ENCODE measurements at places on chromosomes 12 and 14.

- no peak for DNase-seq
These were observed 11.3 kb downstream of the ABHD12B start for GRCh38 chr14:50882932-50883826.

DNA sequence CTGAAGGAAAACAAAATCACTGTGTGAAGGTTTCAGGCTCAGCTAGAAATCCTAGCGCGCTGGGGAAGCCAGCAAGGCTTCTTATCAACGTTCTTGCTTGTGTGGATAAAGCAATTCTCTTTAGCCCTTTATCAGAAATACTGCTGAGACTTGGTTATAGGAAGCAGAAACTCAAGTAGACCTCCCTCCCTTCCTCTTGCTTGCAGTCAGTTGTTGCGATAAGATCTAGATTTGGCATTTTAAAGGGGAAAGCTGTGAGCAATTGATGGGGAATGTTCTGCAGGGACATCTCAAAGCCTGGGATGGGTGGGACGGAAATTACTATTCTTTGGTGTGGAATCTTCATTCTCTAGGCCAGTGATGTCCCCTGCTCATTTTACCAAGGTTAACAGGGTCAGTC lies 76.4 kb upstream of the ANO4 start:
- no peak for DNase-seq

DNA sequence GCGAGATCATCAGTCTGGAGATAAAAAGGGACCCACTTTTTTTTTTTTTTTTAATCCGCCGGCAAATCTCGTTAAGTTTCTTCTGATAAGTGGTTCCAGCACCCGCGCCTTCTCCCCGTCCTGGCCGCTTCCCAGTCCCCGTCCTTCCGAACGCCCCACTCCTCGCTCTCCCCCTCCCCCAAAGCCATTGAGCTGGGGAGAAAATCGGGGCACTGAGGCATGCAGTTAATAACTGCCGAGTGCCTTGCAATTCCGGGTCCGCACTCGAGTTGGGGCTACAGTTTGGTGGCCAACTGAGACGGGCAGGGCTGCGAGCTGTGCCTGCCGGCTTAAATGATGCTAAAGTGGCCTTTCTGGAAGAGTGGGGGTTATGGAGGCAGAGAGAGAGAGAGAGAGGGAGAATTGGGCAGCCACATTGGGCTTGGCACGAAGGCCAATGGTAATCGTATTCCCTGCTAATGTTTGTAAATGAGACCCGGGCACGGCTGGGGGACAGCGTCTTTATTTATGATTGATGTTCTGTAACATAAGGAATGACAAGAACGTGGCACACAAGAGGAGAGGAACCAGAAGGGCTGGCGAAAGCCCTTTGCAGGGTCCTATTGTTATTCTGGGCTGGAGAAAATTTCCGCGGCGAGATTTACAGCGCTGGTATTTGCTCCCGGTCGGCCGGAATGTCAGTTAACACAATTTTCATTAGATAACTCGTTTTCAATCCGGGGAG lies 115.4 kb upstream of the MYL2 start:
- DNase-seq, result no peak

DNA sequence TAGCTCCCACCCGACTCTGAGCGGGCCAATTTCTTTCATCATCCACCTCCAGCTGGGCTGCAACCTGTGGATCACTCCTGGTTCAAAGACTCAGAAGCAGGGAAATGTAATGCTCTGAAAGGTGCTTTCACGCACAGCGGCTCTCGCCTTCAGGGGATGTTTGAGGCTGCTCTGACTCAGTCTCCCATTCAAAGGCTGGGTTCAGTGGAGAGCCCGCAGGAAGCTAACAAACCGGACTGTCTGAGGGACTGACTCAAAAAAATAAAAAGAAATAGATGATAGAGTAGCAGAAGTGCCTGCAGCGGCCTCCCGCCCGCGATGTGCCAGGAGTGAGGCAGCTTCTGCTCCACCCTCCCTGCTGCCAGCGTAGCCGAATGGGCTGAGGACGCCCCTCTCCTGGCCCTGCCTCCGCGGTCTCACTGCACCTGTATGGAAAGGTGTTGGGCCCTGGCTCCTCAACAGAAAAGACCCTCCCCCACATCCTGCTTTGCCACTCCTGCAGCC lies 98.0 kb downstream of the GCH1 start:
- no peak for DNase-seq

GRCh38 chr12:89245090-89245489 lies 107.2 kb downstream of the DUSP6 start:
- DNase-seq, result no peak

DNA sequence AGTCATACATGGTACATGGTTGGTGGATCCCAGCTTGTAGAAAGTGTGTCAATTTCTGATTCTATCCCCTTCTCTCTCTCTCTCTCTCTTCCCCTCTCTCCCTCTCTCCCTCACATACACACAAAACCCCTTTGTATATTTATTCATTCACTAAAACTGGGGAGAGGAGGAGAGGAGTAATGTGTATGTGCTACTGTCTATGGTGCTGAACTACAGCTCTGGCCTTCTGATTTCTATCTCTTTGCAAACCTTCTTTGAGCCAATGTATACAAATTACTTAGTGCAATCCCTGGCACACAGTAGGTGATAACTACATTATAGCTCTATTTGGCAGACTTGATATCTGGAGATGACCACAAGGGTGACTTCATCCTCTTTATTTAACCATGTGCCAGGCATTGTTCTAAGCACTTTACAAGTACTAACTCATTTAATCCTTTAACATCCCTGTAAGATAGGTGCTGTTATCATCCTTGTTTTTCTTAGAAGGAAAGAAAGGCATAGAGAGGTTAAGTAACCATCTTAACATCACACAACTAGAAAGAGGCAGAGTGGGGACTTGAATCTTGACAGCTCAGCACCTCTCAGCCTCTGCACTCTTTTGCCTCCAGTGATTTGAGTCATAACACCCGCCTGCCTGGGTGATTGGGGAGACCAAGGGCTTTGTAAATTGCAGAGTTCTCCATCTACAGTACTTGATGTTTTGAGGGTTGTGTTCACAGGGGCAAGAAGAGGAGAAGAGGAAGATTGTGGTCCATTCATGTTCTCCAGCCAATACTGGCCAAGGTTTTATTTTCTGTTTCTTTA lies 21.3 kb downstream of the RPH3A start:
- no peak for DNase-seq

GRCh38 chr14:39395555-39396254 lies 36.5 kb downstream of the FBXO33 start:
- DNase-seq, result no peak

- no peak for DNase-seq
These were observed 66.4 kb downstream of the WNK1 start for GRCh38 chr12:818733-819132.

DNA sequence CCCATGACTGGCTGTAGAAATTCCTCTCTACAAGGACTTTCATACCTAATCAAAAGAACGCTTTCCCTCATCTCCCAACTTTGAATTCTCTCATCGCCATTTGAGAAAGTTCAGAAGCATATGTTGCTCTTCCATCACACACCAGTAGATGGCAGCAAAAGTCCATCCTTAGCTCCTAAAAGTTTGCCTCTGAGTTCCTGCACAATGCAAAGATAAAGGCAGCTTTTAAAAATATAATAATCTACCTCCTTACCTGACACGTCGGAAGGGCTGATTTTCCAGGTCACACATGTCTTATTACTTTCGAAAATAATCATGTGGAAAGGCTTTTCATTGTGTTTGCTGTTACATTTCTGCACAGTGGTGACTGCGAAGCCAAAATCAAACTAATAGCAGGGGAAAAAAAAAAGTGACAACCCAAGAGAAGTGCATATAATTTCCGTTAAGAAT lies 456.7 kb upstream of the SEL1L start:
- peak; percentile 85 for DNase-seq

DNA sequence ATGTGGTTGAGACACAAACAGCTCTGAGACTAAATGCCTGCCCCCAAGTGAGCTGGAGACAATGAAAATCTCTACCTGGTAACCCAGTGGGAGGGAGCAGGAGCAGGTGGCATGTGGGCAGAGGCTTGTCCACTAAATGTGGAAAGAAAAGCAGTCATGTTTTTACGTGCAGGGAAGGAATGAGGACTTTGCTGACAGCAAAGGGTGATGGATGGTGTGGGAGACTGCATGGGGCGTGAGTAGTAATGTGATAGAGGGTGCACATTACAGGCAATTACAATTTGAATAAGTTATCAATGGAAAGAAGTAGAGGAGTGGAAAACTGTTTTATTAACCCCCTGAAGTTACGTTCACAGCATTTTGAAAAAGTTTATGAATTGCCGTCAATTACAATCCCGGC lies 176.6 kb downstream of the NRXN3 start:
- no peak for DNase-seq

DNA sequence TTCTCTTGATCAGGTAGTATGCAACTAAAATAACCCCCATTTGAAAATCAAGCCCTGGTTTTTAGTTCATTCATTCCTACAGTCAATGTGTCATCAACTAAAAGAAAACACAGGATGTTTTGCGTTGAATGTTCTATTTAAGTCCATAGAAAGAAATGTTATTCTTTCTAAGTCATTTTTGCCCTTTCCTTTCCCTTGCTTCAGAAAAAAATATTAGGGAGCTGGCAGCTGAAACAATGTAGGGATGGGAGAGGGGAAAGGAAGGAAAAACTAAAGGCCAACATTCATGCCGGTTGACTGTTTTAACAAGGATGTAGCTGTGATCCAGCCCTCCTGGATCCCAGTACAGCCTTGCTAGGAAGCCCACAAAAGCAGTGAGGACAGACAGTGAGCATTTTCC lies 155.1 kb downstream of the BTG1 start:
- DNase-seq, result no peak

- no peak for DNase-seq
These were observed 201.9 kb downstream of the AACS start for GRCh38 chr12:125267114-125267513.

- DNase-seq, result no peak
These were observed 44.1 kb downstream of the NIN start for GRCh38 chr14:50786751-50787464.

GRCh38 chr14:22164616-22165015 lies 424.4 kb downstream of the DAD1 start:
- no peak for DNase-seq

DNA sequence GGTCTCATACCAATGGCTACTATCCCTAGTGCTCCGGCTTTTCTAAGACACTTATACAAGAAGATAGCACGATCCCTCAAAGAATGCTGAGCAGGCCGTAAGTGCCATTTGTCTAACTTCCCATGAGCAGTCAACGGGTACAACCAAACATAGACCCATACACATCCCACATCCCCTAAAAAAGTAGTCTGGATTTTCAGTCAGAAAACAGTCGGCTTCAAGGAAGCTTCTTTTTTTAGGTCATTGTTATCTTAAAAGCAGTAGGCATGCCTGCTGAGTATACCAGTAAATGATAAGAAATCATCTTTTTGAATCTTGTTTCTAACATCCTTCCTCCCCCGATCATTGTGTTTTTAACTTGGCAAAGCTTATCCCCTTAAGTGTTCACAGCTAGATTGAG lies 19.8 kb downstream of the OSBPL8 start:
- no peak for DNase-seq

DNA sequence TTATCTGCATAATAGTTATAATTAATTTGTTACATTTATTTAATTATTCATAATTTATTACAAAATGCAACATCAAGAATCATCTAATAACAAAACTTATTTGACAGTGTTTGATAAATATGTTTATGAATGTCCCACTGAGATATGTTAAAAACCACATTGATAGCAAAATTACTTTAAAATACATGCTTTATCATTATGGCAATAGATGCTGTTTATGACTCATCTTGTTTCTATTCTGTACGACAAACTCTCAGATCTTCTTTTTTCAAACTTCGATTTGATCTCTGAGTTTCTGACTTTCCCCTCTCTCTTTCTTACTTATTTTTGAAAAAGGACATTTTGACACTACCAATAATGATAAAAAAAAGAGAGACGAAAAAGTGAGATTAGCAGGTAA lies 56.8 kb upstream of the LRRK2 start:
- DNase-seq, result no peak

DNA sequence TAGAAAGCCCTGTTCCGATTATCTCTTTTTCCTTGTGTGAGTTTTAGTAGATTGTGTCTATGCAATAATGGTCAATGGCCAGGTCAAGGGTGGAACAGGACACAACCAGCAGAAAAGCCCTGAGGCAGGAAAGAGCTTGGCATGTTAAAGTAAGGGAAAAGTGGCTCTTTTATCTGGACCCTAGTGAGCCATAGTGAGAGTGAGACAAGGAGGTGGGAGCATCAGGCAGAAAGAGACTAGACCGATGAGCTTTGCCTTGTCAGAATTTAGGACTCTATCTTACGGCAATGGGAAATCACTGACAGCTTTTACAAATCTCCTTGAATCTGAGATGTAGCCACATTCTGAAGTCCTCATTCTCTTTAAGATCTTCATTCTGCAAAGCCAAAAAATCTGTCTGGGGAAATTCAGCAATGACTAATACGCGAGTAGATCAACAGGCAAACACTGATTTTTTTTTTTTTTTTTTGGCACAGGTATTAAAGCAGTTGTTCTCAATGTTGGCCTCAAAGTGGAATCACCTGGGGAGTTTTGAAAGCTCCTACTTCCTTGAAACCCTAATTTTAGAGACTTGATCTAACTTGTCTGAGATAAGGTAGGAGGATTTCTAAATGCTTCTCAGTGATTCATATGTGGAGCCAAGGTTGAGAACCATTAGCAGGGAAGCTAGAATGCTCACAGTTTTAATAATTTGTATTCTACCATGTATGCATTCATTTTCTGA lies 33.9 kb downstream of the TMEM19 start:
- DNase-seq, result no peak

DNA sequence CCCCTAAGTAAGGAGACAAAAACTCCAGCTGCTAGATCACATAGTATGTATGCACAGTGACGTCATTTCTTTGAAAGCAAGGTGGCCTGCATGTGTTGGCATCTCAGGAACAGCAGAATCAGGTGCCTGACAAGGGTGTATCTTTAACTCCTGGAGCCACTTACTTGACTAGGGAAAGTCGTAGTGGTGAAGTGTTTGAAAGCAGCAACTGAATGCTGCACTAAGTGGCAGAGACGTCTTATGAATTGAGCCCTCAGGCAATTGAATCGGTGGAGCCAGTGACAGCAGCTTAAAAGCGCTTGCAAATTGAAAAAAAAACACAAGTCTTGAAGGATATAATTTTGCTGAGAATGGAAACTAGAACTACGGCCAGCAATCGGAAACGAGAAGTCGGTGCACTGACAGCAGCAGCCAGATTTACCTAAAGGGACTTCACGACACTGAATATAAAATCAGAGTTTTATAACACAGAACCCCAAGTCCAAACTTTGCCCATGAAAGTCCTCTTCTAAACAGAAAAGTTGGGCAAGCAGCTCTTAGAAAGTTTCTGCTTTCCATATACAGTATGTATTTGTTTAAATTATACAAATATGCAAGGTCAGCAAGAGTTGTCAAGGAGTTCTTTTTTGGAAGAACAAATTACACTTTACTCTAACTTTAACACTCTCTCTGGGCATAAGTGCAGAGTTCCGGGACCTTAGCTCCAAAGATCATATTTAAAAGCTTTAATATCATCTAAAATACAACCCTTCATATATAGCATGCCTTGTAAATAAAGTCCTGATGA lies 1.1 kb downstream of the IGF1 start:
- peak; percentile 37 for DNase-seq

- DNase-seq, result no peak
These were observed 29.5 kb upstream of the MAP1LC3B2 start for GRCh38 chr12:116529686-116530085.

DNA sequence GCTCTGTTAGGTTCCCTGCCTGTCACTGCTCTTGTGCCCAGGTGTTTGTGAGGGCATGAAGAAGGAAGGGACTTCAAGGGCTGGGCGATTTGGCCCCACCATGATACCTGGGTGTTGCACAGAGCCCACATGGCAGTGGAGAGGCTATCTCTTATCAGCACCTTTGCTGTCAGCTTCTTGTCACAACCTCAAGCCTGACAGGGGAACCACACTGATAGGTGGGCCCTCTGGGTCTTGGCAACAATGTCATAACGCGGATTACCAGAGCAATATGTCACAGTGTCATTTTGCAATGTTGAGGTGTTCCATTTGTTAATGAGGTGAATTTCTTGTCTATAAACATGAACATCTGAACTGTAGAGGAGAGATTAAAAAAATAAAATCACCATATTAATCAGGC lies 22.9 kb upstream of the CACNA1C start:
- DNase-seq, result no peak

All from Ammon's horn (tissue), 1 donor.